ENCODE measurements at places on chromosomes 3 and 15.

- DNase-seq: no peak
Observed at GRCh38 chr3:177196008-177196455, 1.2 kb downstream of the TBL1XR1 start.

GRCh38 chr3:158160958-158161357 lies 51.1 kb downstream of the RSRC1 start:
- no peak for DNase-seq

DNA sequence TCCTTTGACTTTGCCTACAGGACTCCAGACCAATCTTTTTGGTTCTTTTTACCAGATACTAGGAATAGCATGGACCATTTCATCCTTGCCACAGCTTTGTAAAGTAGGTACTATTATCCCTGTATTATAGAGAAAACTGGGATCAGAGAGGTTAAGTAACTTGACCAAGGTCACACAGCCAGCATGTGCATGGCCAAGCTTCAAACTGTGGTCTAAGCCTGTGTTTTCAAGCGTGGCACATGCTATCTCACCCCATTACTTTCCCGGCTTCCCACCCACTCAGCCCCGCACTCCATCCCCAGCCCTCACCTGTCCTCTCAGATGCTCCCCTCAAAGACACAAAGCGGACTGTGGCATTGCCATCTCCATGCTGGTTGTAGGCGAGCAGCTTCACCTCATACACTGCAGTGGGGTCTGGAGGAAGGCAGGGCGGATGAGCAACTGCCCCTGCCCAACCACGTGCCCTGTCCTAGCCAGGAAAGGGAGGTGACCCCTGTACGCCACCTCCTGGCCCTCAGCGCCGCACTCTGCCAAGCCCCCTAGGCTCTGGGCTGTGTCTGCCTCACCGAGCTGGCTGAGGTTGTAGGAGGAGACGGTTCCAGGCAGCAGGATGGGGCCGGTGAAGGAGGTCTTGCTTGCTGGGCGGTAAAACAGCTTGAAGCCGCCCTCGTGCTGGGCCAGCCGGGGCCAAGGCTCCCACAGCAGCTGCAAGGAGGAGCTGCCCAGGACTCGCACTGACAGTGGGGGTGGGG lies 25.7 kb downstream of the RNU5B-1 start:
- DNase-seq: peak; percentile 43

GRCh38 chr3:170330366-170330765 lies 27.1 kb upstream of the SKIL start:
- DNase-seq: no peak

DNA sequence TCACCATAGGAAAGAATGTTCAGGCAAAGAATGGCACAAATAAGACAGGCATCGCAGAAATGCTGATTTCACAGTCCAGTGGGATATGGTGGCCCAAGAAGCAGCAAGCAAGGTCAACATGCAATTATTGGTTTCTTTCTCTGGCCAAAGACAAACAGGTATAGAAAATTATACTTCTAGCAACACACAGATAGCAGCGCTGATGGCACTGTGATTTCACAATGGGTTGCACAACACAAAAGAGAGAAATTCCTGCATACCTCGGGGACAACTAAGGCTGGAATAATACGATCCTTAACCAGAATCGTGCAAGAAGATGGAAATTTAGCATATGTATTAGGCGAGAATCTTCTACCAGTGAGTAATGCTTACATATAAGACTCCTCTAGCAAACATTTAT lies 76.3 kb upstream of the NR2F2 start:
- no peak for DNase-seq

GRCh38 chr15:98610991-98611390 lies 37.3 kb upstream of the IGF1R start:
- no peak for DNase-seq

DNA sequence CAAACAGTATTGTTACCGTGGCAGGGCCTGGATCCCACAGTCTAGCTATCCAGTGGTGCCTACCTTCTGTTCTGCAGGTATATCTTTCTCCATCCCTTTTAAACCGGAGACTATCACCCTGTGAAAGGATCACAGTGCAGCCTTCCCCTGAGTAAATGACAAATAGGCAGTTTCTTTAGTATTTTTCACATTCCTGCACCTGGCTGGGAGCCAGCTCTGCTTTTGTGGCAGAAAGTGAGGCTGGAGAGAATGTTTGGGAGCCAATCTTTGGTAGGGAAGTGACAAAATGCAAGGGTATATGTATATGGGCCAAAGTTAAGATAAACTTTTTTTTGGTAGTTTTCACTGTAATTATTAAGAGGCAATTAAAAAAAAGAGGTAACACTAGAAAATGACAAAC lies 54.8 kb downstream of the ARHGEF26 start:
- DNase-seq: no peak
